ENCODE measurements at places on chromosomes 13 and 19.
A peak's percentile ranks its signal among the peaks of the same experiment; 100 is the strongest.

DNA sequence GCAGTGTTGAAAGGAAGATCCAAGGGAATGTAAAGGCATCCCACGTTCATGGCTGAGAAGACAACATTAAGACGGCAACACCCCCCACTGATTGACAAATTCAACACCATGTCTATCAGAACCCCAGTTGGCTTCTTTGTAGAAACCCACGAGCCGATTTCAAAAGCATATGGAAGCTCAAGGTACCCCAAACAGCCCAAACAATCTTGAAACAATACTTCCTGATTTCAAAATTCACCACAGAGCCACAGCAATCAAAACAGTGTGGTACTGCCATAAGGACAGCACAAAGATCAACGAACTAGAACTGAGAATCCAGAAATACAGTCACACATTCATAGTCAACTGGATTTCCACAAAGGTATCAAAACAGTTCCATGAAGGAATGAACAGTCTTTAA lies 6.2 kb downstream of the MIER2 start:
- DNase-seq: no peak

DNA sequence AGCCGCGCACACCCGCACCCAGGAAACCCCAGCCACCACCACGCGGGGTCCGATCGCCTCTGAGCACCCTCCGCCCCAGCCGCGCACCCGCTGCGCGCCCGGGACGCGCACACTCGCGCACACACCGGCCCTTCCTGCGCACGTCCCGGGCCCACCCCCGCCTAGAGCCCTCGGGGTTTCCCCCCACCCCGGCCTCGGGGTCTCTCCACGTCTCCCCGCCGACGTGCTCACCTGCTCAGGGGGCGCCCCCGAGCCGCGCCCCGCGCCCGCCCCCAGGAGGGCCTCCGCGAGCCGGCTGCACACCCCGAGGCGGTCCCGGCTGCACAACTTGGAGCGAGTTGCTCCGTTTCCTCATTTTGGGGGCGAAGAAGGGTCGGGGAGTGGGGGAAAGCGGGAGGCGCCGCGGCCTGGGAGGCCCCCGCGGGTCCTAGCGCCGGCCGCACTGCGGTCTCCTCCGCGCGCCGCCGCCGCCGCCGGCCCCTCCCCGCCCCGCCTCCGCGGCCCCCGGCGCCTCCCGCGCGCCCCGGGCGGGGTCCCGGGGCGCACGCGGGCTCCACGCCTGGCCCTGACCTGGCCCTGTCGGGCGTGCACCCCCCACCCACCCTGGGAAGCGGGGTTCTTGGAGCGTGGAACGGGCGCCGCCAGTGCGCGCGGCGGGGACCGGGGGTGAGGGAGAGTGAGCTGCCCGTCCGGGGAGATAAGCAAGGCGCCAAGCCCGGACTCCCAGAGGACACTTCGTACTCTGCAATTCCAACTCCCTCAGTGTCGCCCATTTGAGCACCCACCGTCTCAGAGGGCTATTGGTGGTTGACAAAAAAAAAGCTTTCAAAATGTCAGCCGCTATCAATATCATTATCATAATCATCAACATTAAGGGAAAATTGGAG lies at the start of gene MATK:
Gene MATK (minus strand): TSS at position 444 of the 887 bp plus-strand sequence. CDS start 1,246 bp downstream, outside the sequence.
- DNase-seq: no peak

DNA sequence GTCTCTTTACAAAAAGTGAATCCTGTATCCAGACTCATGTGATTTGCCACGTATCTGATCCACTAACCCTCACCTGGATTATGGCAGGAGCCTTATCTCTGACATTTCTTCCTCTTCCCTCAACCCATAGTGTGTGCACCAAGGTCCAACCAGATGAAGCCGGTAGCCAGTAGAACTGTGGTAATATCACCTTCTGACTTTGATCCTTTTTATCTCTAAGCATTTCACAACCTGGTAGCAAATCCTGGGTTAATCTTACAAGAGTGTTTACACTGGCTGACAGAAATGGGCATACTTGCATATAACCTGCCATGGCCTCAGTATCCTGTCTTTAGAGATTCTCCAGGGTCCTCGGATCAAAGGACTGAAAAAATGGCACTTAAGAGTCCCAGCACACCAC lies 1.9 kb downstream of the ZNF417 start:
- no peak for DNase-seq

- no peak for DNase-seq
Observed at GRCh38 chr19:48450863-48451262, 4.5 kb upstream of the KCNJ14 start.

- peak; percentile 31 for DNase-seq
Observed at GRCh38 chr19:11699931-11700794, 38.6 kb downstream of the ZNF823 start.

- no peak for DNase-seq
Observed at GRCh38 chr13:46389457-46390451, 2.7 kb upstream of the RUBCNL start.

DNA sequence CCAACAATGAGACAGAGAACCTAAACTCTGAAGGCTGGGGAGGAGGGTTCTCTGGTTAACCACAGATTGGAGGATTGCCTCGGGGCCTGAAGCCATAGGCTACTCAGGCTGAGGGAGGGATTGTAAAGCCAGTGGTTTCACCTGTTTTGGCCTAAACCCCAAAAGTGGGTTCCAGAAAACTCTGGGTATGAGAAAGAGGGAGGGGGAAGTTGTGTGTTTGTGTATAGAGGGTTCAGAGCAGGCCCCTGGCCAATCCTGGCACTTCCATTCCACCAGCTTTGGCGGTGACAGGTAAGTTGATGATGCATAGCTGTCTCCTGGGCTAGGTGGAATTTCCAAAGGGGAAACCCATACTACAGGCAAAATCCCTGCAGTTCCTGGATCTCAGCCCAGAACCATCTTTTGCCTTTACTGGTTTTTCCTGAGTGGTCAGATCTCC lies 13.5 kb upstream of the CCDC97 start:
- no peak for DNase-seq

DNA sequence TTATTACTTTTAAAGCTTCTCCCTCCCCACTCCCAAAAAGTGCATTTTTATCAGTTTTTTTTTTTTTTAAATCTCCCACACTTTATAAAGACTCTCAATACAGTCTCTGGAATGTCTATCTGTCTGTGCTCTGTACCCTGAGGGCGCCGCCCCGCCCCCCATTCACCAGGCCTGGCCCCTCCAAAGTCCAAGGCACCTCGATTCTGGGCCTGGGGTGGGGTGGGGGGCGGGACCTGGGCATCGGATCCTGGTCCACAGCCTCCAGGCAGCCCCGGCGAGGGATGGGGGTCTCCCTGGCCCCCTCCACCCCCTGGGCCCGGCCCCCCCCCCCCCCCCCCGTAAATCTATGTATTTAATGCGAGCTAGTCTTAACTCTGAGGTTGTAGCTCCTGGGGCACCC lies 23.3 kb downstream of the ZBTB7A start:
- no peak for DNase-seq

GRCh38 chr13:21557995-21558394 lies 46.0 kb downstream of the MICU2 start:
- no peak for DNase-seq

DNA sequence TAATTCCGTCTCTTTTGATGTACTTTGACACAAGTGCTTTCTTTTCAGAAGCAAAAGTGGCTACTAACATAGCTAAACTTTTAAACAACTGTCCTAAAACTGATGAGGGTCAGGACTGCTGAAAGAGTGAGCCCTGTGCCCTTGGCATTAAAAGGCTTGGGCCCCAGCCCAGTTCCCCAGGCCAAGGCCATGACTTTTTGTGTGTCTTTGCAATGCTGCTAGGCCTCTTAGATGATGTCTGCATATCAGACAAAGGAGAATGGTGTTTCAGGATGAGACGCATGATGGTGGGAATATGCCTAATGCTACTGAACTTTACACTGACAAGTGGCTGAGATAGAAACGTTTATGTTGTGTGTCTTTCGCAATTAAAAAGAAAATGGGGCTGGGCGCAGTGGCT lies 38.0 kb downstream of the SLC7A9 start:
- DNase-seq: no peak

DNA sequence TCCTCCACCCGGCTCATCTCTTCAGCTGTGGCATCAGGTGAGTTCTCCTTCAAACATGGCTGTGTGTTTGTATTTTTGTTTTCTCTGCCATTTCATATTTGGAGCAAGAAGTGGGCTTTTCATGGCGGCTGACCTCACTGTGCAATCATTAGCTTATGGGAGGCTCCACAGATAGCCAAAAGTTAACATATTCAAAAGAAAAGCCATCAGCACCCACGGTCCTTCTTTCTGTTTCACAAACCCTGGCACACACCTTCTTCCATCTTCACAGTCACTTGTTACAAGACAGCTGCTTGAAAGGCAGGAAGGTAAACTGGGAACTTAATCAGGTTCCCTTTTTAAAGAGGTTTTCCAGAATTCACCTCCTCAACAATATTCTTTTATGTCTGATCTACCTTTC lies 69.3 kb upstream of the ATP12A start:
- DNase-seq: no peak

GRCh38 chr13:65843314-65843731 lies 1386.8 kb downstream of the PCDH9 start:
- no peak for DNase-seq

GRCh38 chr13:31631071-31631470 lies 108.3 kb upstream of the RXFP2 start:
- DNase-seq: no peak

DNA sequence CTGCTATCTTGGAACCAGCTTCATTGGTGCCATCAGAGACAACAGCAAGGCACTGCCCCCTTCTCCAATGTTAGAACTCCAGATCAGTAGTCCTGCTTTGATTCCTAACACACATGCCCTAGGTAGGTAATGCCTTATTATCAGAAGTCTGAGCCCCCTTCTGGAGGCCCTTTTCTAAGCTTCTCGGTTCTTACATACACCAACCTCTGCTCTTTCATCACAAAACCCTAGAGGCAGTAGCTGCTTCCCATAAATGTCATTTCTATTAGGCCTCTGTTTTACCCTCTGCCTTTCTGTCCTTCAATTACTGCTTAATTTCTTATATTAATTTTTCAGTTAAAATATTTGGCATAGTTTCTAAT lies 65.3 kb upstream of the KLHL1 start:
- no peak for DNase-seq

DNA sequence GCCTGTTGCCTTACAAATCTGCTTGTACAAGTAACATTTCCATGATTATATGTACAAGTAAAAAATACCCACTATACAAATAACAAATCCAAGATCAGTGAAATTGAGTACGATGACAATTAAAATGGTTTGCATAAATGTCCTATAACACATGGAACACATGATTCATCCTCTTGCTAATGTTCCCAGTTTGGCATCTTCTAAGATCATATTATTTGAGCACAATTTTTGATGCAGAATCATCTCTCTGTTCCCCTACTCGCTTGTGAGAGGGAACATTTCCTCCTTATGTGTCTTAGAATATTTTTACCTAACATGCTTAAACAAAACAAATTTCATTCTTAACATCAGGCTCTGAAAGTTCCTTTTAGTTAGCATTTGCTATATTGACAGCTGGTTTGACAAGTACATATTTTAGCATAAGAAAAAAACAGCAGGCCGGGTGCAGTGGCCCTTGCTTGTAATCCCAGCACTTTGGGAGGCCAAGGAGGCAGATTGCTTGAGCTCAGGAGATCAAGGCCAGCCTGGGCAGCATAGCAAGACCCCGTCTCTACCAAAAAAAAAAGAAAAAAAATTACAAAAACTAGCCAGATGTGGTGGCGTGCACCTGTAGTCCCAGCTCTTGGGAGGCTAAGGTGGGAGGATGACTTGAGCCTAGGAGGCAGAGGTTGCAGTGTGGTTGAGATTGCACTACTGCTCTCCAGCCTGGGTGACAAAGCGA lies 14.2 kb downstream of the ZNF331 start:
- DNase-seq: no peak

- DNase-seq: peak; percentile 86
Observed at GRCh38 chr13:107864543-107865317, 350.6 kb downstream of the LIG4 start.

GRCh38 chr19:48436586-48436985 lies 9.2 kb upstream of the GRWD1 start:
- no peak for DNase-seq

DNA sequence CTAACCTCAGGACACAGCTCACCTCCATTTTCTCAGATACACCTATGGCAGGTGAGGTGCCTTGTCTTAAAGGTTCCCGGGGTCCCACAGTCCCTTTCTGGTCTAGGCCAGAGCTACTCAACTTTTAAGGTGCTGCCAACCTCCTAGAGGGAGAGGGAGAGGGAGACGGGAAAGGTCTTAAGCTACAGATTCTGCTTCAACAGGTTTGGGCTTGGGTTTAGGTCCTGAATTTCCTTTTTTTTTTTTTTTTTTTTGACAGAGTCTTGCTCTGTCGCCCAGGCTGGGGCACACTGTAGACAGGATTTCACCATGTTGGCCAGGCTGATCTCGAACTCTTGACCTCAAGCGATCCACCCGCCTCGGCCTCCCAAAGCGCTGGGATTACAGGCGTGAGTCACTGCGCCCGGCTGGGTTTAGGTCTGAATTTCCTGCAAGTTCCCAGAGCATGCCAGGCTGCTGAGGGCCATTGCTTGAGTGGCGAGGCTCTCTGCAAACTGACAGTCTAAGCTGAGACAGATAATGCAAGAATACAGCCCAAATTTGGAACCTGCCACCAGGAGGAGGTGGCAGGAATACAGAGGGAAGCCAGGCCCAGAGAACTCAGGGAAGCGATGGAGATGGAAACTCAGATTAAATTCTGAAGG lies 7.8 kb upstream of the SYCN start:
- DNase-seq: no peak

DNA sequence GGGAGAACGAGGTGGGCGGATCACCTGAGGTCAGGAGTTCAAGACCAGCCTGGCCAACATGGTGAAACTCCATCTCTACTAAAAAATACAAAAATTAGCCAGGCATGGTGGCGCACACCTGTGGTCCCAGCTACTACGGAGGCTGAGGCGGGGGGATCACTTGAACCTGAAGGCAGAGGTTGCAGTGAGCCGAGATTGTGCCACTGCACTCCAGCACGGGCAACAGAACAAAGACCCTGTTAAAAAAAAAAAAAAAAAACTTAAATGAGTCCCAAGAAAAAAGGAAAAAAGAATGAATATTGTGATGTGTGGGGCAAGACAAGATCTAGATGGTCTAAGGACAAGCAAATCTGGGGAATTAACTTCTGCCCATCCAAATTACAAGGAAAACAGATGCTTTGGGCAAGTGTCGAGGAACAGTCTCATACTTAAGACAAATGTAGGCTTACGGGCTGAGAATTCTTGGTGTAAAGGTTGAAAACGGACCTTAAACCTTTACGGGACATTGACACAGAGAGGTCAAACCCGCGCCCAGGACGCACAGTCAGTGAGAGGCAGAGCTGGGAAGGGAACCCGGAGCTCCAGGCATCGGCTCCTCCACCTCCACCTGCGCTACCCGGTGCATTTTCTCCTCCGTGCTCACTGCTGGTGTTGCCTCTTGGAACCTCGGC lies 656 bp upstream of the ZNF324 start:
- no peak for DNase-seq

DNA sequence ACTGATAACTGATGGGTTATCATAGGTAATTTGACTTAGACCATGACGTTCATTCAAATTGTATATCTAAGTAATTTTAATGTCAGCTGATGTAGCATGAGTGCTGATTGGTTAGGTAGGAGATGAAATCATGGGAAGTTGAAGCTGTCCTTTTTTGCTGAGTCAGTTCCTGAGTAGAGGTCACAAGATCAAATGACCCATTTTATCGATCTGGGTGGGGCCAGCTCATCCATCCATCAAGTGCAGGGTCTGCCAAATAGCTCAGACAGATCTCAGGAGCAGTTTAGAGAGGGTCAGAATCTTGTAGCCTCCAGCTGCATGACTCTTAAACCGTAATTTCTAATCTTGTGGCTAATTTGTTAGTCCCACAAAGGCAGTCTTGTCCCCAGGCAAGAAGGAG lies 35.3 kb upstream of the CD177 start:
- DNase-seq: no peak

GRCh38 chr19:41449079-41449864 lies 6.3 kb downstream of the ERICH4 start:
- DNase-seq: peak; percentile 65

- DNase-seq: no peak
Observed at GRCh38 chr13:28426381-28426780, 68.5 kb downstream of the FLT1 start.

GRCh38 chr19:28420811-28421550 lies 792.0 kb downstream of the UQCRFS1 start:
- DNase-seq: peak; percentile 73
